ENCODE measurements at places on chromosomes 3 and 15. TPM values are rescaled to one million over a fixed set of nuclear protein-coding genes. Genes with fewer than 3 reads are reported as not detected.

ADGRG7 gene
- not detected for total RNA-seq

RBM6 gene
- 45.9 TPM for total RNA-seq

ASB14 gene
- not detected for total RNA-seq

CGNL1 gene
- total RNA-seq: 3.2 TPM

DNA sequence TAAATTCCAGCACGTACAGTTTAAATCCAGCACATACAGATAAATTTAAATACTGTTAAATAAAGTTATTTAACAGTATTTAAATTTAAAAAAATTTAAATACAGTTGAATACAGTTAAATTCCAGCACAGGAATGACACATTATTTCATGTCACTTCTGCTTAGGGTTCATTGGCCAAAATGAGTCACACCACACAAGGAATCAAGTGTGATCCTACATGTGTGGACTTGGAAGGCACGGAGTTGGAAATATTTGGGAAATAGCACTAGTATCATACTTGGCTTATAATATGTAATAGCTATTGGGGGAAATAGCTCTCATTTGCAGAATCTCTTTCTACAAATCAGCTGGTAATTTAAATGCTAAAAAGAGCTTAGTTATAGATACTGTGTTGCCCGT is 10.6 kb downstream of the RAB7A start:
- peaks cover 12% of the 10 kb centered on the region for H3K4me1 ChIP-seq
- H3K36me3 ChIP-seq: peaks cover 35% of the 10 kb centered on the region
- H3K27me3 ChIP-seq: no peaks in the 10 kb centered on the region
- H3K27ac ChIP-seq: no peak overlapping the region

DNA sequence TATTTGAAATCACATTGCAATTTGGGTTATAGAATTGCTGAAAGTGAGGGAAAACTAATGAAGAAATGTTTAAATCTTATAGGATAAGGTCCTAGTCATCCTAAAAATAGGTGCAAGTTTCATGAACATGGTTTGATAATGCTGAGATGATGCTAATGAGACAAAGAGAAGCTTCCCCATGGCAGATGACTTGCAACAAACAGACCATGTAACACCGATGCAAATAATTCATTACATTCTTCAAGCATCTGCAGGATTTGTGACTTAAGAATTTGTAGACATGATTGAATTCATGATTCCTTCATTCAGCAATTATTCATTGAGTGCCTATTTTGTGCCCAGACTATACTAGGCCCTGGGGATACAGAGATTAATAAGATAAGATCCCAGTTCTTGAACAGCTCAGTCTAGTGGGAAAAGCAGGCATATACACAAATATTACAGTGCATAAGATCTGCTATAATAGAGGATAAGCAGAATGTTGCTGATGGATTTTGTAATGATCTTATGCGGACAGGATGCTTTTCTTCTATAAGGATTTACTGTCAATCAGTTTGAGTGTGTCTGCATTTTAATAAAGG is 367.9 kb upstream of the GBE1 start:
- H3K36me3 ChIP-seq: no peaks in the 10 kb centered on the region
- H3K4me1 ChIP-seq: no peaks in the 10 kb centered on the region
- H3K27me3 ChIP-seq: no peaks in the 10 kb centered on the region
- DNase-seq: no peak
- no peak overlapping the region for H3K27ac ChIP-seq
